Stimulated activated CD4-positive, alpha-beta T cell treated with anti-CD3 and anti-CD28 coated beads, Interleukin-1b, Interleukin-23, amount 100 ng/mL, for 48 hours (primary cell): ENCODE measurements at places on chromosomes 16 and 17.

DNA sequence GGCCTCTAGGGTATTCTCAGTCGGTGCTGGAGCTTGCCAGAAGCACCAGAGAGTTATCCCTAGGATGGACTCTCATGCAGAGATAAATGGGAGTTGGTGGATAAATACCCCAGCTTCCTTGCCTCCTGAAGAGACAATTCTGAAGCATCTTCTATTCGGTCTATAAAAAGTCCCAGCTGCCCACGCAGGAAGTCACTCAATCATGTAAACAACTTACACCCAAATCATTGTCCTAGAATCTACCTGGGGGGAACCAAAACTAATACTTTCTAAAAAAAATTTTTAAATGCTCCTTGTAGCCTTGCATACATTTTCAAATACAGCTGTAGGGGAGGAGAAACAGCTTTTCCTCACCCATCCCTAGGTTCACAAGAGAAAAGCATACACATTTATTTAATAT lies 66.6 kb upstream of the ELAC2 start:
- DNase-seq: no peak

DNA sequence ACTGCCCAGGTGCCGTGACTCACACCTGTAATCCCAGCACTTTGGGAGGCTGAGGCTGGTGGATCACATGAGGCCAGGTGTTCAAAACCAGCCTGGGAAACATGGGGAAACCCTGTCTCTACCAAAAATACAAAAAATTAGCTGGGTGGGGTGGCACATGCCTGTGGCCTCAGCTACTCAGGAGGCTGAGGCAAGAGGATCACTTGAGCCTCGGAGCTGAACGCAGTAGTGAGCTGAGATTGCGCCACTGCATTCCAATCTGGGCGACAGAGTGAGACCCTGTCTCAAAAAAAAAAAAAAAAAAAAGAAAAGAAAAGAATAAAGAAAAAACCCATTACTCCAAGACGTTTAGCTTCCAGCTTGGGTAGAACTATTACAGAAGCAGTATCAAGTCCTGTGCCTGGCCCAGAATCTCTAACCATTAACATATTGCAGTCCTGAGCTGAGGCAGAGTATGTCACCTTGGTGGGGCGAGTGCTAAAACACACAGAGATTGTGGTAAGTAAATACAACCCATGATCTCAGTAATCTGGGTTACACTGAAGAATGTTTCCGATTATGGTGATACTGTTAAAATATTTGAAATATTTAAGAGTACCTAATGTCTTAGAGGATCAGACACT lies 23.2 kb upstream of the CFAP20 start:
- DNase-seq: no peak

DNA sequence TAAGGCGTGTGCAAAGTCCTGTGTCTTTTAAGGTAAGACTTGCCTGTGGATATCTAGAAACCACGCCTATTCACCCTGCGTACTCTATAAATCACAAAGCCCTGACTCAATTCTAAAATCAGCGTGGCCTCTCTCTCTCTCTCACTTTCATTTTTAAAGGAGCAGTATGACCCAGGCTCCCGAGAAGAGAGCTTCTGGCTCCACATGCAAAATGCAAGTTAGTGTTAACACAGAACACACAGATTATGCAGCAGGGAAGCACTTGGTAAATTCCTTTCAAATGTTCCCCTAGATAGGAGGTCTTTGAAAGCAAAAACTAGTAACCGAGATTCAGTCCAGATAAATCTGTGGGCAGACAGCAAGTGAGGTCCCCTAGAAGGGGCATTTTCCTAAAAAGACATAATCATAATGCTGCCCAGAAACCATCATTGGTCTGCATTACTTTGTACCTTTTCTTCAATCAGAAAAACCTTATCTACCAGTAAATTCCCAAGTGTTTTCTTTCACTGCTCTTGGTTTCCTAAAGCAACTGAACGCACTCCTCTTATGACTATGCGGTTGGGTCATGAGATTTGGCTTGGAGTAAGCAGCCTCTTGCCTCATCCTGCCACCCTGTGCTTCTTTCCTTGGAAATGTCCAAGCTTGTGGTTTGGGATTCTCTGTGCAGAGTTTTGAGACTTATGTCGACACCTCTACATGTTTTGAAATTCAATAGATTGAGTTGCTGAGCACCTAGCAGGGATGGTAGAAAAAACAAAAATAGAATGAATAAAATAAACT lies 31.7 kb upstream of the KCNJ2 start:
- DNase-seq: peak; percentile 42

DNA sequence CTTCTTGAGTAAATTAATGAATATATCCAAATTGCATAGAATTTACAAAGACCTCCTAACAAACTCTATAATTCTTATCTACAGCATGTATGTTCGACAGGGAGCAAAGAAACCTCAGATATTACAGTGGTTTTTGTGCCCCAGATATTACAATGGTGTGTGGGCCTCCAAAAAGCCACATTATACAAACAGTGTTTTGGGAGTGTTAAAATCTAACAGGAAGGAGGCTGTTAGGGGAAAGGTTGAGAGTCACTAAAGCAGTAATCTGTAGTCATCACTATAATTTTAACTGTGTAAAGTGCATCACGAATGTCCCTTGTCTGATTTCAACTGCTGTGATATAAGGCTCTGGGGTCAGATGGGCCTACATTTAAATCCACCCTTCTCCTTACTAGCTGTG lies 400.2 kb upstream of the C16orf82 start:
- no peak for DNase-seq

GRCh38 chr17:51435641-51436091 lies 175.3 kb downstream of the UTP18 start:
- peak; percentile 34 for DNase-seq

- DNase-seq: no peak
Observed at GRCh38 chr16:2809149-2809760, 7.8 kb upstream of the PRSS21 start.

- DNase-seq: no peak
Observed at GRCh38 chr17:81417879-81418709, 22.8 kb downstream of the BAHCC1 start.

- no peak for DNase-seq
Observed at GRCh38 chr16:80631581-80631980, 90.8 kb downstream of the DYNLRB2 start.

DNA sequence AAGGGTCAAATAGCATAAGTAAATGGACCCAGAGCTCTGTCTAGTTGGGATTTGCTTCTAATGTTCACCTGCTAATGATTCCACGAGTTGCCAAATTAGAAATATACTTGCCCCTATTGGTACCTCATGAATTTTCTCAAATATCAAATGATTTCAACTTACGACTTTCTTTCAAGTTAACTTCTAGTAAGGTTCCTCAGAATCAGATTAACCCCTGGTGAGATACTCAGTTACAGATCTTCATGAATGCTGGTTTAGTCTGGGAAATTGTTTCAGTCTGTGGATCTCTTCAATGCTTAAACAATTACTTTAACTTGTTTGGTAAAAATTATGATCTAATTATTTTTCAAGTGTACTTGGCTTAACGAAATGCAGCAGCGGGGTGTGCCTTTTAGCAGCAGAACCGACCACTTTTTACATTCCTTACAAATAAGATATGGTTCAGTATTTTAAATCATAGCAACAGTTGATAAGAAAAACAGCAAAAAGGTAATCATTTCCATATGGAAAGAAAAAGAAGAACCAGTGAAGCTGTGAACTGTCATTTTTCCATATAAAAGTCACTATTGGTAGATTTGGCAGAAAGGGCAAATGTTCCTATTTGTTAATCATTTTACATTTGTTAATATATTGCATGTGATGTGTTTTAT lies 34.5 kb downstream of the TUBD1 start:
- DNase-seq: no peak

DNA sequence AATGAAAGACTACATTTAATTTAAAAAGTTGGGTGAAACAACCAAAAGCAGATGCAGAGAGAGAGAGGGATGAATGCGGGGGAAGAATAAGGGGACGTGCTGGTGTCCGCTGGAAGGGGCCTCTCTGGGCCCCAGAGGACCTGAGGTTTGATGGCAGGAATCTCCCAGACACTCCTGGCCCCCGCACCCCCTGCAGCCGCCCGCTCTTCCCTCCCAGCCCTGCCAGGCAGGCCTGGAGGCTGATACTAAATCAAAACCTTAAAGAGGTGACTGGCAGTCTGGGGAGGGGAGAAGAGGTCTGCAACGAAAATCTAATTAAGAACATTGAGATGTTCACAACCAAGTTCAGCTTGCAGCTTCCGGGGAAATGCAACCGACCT lies 2.4 kb downstream of the FOXL1 start:
- DNase-seq: no peak

GRCh38 chr16:30066761-30067583 lies 1.4 kb downstream of the ALDOA start:
- no peak for DNase-seq
